NCI-H446 (cell line): ENCODE measurements at places on chromosomes 3 and 15.

GRCh38 chr15:40995656-40996055 lies 42.4 kb downstream of the CHAC1 start:
- DNase-seq, result no peak

DNA sequence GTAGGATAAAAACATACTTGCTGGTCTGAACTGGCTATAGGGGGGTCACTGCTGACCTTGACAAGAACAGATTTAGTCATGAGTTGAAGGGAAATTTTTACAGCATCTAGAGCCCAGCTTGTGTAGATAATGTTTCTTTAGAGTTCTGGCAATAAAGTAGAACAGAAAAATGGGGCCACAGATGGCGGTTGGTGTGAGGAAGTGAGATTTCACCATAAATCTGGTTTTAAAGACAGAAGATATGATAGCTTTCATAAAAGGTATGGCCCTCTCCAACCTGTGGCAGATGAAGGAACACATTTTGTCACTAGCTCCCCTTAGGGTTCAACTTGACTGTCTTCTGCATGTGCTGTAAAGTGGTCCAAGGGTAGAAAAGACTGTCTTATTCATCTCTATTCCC lies 24.3 kb upstream of the IMPDH2 start:
- no peak for DNase-seq

GRCh38 chr15:94075349-94075748 lies 156.0 kb upstream of the MCTP2 start:
- DNase-seq, result no peak

GRCh38 chr15:58111718-58112104 lies 26.5 kb upstream of the AQP9 start:
- no peak for DNase-seq

DNA sequence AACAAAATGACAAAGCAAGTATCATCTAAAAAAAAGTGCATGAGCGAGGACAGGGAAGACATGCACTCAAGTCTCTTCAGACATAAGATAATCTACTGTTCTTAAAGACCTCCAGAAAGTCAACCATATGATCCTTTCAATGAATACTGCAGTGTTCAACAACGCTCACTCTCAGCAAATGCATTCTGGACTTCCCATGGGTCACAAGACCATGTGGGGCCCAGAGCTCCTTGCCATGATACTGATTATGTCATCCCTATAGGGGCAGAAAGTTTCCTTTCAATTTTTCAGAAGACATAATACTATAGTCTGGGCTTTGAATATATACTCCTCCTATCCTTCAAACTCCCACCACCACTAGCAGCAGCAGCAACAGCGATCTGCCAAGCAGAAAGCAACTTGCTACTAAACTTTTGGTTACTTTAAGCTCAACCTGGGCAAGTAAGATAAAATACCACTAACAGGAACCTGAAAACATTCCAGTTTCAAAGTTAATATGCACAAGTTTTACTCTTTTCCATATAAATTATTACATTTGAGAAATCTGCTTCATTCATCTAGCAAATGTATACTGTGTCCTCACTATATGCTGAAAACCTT lies 143.5 kb downstream of the ADAM10 start:
- no peak for DNase-seq

- DNase-seq, result peak; percentile 1
Observed at GRCh38 chr3:28240441-28240840, 978 bp upstream of the CMC1 start.

GRCh38 chr3:56800130-56800831 lies 1.5 kb downstream of the ARHGEF3 start:
- DNase-seq, result no peak

- DNase-seq, result no peak
Observed at GRCh38 chr3:55512571-55513343, 25.7 kb upstream of the WNT5A start.

GRCh38 chr3:185423178-185423577 lies 60.2 kb downstream of the MAP3K13 start:
- no peak for DNase-seq
